ENCODE measurements at places on chromosomes 6 and 20.

GRCh38 chr6:67642582-67642981 lies 992.5 kb upstream of the ADGRB3 start:
- no peak for DNase-seq

- DNase-seq = no peak
These were observed 128.7 kb upstream of the MLIP start for GRCh38 chr6:53982366-53983050.

DNA sequence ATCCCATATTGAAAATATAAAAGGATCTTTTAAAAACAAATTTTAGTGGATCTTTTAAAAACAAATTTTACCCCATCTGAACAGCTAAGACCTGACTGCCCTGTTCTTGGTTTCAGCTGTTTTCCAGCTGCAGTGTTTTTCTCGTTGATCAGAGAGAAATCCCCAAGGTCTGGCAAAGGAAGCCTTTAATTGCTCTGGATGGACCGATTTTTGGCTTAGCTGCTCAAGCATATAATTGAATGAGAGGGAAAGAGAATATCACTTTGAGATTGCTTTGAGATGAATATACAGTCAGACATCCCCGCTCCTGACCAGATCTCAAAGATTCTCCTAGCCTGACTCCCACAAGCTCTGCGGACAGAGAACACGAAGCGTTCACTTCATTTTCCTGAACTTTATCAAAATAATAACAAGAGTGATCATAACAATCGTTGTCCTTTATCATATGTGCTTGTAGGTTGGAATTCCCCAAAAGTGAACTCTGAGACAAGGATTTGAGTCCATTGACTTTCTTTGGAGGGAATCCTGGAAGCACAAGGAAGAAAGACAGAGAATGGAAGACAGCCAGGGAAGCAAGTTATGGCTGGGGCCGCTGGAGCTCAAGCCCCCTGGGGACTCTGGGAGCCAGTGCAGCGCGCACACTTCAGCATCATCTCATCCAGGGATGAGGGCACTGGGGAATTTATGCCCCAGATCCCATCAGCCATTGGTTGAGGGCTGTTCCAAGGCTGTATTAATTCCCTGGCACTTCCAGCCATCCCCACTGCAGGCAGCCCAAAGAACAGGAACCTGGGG lies 101.3 kb downstream of the SNX5 start:
- no peak for DNase-seq

- no peak for DNase-seq
These were observed 214.6 kb downstream of the SMOC2 start for GRCh38 chr6:168655462-168656152.

- DNase-seq = no peak
These were observed 2.8 kb downstream of the PREX1 start for GRCh38 chr20:48824830-48825565.

DNA sequence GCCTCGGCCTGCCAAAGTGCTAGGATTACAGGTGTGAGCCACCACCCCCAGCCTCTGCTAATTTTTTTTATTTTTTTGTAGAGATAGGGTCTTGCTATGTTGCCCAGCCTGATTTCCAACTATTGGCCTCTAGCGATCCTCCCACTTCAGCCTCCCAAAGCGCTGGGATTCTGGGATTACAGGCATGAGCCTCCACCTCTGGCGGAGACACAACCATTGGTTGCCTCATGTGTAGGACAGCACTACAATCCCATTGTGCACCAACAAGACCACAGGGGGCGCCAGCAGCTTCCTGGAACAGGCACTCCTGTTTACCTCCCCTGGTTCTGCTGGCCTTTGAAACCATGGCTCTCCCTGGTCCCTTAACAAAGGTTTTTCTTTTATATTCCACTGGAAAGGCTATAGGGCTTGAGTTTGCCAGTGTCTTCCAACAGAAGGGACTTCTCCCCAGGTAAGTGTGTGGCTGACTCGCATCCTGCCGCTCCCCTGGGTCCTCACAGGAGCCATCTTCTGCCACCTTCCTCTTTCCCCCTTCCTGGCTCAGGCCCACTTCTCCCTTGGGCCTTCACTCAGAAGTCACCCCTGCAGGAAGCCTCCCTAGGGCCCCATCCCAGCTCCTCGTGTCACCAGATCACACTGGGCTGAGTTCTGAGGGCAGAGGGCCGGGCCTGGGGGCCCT lies 39.2 kb upstream of the TLDC2 start:
- no peak for DNase-seq

GRCh38 chr6:142444376-142444775 lies 142.6 kb downstream of the ADGRG6 start:
- DNase-seq = no peak

GRCh38 chr6:6859105-6859504 lies 248.7 kb upstream of the RREB1 start:
- DNase-seq = no peak

Data from non-pigmented ciliary epithelial cell (primary cell).